ENCODE measurements at places on chromosomes 12 and 14. TPM values are rescaled to one million over a fixed set of nuclear protein-coding genes. Genes with fewer than 3 reads are reported as not detected.

DNA sequence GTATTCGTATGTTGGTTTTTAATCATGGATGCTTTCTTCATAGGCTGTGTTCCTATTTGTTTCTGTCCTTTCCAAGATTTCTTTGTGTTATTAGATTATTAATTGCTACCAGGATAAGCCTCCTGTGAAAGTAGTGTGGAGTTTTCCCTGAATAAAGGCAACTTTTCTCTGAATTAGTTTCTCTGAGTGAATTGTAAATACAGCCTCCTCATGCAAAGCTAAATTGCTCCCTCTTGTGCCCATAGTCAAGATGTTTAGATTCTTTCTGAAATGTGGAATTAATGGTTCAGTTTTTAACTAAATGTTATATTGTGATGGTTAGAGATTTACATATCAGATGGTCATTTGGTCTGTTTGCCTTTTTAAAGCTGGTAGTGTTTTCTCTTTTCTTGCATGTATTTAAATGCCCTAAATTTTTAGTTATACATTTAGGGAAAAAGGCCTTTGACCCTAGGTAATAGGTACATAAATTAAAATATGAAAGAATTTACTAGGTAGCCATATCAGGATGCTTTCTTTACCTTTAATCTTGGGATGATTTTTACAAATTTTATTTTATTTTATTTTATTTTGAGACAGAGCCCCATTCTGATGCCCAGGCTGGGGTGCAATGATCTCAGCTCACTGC lies 8.9 kb downstream of the APAF1 start:
- no peak for DNase-seq

- DNase-seq = no peak
These were observed 13.7 kb upstream of the EVL start for GRCh38 chr14:100051543-100051942.

DNA sequence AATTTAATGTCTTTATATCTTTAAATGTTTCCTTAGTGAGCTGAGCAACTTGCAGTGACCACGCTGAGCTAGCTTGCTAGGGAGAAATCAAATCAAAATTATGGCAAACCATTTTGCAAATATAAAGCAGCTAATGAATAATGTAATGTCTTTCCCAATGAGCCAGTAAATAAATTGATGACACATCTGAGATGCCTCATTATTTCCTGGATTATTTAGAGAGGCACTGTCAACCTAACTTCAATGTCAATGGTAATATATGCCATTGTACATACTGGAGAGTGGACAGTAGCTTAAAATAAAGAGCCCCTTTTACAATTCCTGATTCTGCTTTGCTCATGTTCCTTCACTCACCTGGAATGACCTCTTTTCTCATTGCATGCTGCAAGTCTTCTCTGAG lies 182.6 kb downstream of the PHLDA1 start:
- DNase-seq = no peak

DNA sequence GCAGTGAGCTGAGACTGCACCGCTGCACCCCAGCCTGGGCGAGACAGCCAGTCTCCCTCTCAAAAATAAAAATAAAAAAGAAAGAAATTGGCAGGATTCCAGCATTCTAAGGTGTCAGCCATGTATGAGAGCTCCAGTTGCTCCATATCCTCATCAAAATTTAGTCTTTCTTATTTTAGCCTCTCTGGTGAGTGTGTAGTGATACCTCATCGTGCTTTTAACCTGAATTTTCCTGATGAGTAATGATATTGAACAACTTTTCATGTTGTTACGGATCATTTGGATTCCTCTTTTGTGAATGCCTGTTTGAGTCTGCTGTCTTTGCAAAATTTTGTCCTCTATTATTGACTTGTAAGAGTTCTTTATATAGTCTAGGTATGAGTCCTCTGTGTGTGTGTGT lies 28.5 kb downstream of the CCDC60 start:
- DNase-seq = no peak

- DNase-seq = no peak
These were observed 55.7 kb upstream of the BCL11B start for GRCh38 chr14:99327458-99328250.

GRCh38 chr12:38151991-38152700 lies 164.4 kb upstream of the ALG10B start:
- no peak for DNase-seq

KRT80 gene
- polyA plus RNA-seq = 0.82 TPM

- DNase-seq = no peak
These were observed 75.5 kb upstream of the OVCH1 start for GRCh38 chr12:29572938-29573337.

GRCh38 chr12:105324704-105325103 lies 5.8 kb upstream of the C12orf75 start:
- DNase-seq = no peak

DNA sequence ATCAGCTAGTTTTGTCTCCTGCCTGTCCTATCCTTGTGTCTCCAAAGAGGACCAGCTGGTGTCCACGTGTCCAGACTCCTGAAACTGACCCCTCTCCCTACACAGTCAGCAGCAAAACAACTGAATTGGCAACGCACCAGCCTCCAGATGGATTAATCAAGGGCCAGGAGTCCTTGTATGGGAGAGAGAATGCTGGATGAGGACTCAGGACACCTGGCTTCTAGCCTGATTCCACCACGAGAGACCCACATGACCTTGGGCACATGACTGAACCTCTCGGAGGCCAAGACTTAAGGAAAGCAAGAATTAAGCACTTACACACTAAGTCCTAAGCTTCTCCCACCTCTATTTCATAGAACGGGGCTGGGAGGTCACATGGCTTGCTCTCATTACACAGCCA lies 60.4 kb upstream of the CMKLR1 start:
- DNase-seq = no peak

USP15 gene
- 49.0 TPM for polyA plus RNA-seq

DNA sequence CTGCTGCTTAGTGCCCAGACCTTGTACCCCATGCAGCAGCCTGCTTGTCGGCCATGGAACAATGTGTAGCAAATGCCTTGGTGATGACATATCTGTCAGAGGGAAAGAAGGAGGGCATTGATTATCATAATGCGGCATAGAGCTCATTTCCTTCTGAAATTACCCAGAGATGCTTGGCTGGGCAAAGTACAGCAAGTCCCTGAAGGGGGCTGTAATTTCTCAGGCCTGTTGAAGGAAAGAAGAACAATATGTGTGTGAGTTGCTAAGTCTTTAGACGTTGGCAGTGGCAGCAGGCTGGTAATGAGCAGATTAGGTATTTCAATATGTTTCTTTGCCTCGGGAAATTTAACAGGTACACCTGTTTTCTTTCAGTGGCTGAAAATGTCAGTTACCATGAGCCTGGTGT lies 128.6 kb downstream of the CRADD start:
- no peak for DNase-seq

CLEC9A gene
- polyA plus RNA-seq = 0.33 TPM

GRCh38 chr12:10501030-10501429 lies 4.7 kb upstream of the EIF2S3B start:
- no peak for DNase-seq

DNA sequence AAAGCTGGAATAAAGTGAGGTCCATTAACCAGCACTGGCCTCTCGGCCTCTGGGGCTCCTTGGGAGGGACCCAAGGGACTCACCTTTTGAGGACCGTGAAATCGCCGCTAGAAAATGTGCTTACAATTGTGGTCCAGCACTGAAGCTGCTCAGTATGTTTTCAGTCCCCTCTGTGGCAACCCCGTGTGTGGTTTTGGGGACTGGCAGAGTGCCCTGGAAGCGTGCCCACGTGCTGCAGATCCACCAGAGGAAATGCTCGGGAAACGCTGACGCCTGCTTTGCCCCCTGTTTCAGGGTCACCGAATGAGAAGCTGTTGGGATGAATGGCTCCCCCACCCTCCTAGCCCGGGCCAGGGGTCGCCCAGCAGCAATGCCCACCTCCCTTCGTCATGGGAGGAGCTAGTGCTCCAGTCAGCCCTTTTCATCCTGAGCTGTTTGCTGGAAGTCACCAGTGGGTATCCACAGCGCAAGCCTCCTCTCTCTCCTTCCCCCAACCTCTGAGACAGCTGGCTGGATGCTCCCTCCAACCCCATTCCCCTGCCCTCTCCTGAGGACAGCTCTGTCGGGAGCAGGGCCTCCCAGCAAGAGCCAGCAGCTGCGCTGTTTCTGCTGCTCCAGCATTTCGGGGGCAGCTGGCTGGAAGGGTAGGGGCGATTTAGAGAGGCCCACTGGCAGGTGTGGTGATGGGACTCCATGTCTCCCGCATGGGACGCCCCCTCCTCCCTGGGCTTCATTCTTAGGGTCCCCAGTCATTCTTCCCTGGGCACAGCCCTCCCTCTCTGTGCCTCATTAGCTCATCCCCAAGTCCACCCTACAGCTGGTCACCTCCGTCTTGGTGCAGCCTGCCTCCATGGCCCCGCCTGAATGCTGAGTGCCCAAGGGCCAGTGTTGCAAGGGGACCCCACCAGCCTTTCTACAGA lies 33.2 kb upstream of the PPP1R13B start:
- DNase-seq = no peak

GRCh38 chr14:32230181-32230580 lies 27.1 kb upstream of the RNU6-8 start:
- no peak for DNase-seq

ARL6IP4 gene
- polyA plus RNA-seq = 148 TPM

DNA sequence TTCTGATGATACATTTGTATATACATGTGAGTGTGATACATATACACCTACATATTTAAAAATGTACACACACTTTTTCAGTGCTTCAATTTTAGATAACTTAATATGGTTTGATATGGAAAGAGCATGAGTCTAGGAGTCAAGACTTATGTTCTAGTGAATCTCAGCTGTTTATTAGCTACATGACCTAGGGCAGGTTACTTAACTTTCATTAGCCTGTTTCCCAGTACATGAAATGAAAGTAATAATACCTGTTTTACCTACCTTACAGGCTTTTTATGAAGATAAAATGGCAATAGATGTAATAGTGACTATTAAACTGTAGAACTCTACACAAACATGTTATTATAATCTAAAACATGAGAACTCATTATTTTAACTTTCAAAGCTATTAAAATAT lies 39.5 kb downstream of the KIF21A start:
- DNase-seq = no peak

Data from left renal pelvis (tissue), 4 donors.